Germinal center (tissue), 1 donor: ENCODE measurements at places on chromosomes 5 and 9.

DNA sequence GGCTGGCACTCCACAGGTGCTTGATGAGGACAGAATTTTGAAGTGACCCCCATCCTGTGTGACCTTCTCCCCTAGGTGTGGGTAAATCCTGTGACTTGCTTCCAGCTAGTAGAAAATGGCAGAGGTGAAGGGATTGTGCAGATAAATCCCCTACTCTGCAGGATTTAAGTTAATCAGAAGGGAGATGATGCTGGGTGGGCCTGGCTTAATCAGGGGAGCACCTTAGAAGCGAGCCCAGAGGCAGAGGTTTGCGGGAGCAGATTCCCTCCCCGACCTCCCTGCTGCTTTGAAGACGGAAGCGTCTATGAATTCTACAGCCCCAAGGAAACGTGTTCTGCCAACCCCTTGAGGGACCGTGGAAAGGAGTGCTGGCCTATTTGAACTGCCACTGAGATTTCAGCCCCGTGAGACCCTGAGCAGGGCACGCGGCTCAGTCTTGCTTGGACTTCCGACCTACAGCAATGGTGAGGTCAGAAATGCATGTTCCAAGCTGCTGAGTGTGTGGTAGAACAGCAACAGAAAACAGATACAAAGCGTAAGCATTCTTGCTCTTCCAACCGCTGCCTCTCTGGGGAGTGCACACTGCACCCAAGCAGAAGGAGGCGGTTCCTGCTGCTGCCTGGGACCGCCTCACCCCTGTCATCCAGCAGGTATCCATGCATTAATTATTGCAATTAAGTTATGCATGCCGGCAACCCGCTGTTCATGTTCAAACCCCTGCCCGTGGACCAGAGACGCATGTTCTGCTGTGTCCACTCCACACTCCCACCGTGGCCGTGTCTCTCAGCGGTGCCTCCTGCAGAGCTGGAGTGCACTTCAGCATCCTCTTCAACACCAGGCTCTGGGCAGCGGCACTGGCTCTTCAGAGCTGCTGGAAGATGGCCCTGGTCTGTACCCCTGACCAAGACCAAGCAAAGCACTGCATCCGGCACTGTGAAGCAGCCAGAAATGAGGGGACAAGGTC, 54.6 kb upstream of the RXRA start:
- DNase-seq: no peak

DNA sequence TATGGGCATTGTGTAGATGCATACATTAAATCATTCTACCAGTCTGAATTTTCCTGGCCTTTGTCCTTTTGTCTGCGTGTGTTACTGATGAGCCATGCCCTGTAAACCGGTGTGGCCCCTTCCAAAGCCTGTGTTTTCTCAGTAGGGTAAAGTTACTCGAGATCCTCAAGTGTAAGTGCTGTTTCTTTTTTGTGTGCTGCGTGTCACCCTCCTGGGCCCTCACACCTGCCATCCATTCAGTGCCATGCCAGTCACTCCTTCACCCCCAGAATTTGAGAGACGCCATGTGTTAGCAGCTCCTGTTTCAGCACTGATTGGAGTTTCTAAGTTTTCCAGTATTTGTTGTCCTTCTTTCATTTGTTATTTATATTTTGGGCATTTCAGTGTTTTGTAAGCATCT, 288.2 kb downstream of the FANCC start:
- DNase-seq: no peak

- DNase-seq: no peak
These were observed 7.7 kb downstream of the MAPK9 start for GRCh38 chr5:180284149-180284548.

- DNase-seq: no peak
These were observed 120.7 kb upstream of the PAPPA start for GRCh38 chr9:116032683-116033440.

DNA sequence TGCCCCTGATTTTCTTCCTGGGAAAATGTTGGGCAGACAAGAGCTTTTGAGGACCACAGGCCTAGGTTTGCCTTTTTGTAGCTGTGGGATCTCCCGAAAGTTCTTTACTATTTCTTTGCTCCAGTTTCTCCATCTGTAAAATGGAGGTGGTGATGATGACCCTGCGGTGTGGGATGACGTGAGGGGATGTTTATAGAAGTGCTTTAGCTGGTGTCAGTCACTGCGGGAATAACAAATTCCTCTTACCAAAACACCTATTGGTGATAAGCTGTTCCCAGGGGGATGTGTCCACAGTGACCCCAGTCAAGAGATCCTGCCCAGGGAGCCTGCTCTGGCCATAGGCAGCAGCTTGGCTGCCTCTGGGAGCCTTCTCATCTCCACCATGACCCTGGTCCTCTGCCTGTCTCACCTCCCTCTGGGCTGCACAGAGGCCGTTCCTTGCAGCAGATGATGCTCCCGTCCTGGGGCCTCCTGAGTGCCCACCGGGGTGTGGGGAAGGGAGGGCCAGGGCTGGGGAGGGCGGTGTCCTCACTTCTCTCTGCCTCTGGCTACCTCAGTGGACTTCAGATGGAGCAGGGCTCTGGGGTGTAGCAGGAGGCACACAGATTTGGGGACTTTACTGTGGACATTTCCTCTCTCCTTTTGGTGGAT, 77.2 kb downstream of the COL15A1 start:
- no peak for DNase-seq

DNA sequence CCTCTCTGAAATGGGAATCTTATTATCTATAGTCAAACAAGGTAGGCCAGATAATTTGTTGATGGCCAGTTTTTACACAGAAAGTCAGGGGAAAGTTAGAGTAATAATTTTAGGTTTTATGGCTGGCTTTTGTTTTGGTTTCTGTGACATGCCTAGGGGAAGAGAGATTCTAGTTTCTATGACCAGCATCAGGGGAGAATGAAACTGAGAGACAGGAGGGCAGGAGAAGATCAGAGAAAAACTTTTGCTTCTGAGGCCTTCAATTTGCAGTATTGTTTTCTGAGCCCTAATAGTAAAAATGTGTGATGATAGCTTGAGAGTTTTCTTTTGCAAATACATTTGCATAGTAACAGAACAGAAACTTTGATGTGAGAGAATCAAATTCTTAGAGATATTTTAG, 564.3 kb downstream of the ZNF608 start:
- no peak for DNase-seq

DNA sequence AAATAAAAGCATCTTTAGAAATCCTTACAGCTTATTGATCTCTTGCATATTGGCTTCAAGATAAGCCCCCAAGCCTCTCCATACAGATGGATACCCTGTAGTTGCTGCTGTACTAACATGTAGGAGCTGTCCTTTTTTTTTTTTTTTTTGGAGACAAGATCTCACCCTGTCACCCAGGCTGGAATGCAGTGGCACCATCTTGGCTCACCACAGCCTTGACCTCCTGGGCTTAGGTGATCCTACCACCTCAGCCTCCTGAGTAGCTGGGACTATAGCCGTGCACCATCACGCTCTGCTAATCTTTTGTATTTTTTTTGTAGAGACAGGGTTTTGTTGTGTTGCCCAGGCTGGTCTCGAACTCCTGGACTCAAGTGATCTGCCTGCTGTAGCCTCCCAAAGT, 35.4 kb downstream of the SNX30 start:
- DNase-seq: no peak

DNA sequence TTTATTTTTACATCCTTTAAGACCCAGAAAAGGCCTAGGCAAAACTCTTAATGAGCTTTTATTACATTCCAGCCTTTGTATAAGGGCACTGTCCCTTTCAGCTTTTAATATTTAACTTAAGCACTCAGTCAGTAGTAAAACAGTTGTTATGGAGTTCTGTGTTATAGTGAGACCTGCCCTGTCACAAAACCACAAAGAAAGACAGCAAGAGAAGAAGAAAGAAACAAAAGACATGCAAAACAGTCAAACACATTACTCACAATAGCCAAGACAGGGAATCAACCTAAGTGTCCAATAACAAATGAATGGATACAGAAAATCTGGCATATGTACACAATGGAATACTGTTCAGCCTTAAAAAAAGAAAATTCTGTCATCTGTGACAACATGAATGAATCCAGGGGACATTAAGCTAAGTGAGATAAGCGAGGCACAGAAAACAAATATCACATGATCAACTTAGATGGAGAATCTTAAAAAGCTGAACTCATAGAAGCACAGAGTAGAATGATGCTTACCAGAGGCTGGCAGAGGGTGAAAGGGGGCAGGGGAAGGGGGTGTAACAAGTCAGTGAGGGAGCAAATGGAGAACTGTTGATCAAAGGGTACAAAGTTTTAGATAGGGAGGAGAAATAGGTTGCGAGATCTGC, 63.8 kb upstream of the CCNG1 start:
- no peak for DNase-seq

DNA sequence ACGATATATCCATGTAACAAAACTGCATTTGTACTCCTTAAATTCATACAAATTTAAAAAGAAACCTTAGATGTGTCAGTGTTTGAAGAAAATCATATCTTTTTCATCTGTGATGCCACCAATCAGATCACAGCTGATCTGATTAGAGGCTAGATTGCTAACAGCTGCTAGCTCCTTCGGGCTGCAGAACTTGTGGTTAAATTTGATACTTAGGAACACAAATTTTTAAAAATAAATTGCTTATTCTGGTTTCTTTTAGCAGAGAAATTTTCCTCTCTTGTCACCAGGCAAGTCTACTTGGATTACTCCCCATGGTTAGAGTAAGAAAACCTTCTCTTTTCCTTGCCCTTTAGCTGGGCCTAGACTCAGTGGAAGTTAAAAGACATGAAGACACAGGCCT, 94.6 kb upstream of the RANBP6 start:
- DNase-seq: no peak

GRCh38 chr9:115013998-115014397, 83.6 kb upstream of the TNFSF8 start:
- peak; percentile 80 for DNase-seq

DNA sequence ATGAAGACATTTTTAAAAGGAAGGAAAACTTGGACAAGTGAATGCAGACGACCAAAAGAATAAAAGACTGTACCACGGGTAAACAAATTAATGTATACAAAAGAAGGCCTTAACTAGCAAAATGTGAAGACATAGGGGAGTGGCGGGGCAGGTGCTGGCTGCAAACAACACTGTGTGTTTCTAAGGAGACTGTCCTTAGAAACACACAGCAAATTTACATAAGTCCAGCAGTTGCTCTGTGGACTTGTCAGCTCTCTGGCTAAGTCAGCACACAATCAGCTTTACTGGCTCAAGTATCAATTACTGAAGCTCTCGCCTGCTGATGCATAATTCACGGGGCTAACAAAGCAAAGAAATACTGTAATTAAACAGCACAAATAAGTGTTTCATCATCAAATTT, 24.8 kb downstream of the PTBP3 start:
- no peak for DNase-seq

DNA sequence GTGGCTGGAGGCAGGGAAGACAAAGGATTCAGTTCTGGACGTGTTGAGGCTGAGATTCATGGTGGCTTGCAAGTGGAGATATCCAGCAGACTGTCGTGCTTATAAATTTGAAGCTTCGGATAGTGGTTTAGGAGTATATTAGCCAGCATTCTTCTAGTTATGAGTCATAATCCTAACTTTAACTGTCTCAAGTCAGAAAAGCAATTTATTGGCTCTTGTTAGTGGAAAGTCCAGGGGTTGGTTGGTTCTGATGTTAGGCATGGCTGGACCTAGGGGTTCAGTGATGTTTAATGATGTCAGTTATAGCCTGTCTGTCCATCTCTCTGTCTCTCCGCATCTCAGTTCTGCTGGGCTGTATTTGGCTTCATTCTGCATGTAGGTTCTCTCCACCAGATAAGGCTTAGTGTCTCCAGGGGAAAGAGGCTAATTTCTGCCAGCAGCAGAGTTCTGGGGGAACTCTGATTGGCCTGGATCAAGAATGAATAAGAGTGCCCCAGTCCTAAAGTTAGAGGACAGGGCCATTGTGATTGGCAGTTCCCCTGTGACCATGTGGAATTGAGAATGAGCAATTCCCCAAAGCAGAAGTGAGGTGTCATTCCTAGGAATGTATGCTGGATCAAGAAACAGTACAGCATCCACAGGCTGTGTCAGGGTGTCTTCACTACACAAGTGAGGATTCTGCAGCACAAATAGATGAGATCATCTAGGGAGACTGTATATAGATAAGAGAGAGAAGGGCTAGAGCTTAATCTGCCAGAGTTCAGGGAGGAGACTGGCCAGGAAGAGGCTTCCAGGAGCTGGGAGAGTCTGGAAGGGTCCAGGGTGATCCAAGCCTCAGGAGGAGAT, 72.9 kb upstream of the SHB start:
- no peak for DNase-seq

- no peak for DNase-seq
These were observed 389.4 kb downstream of the CTNND2 start for GRCh38 chr5:11514705-11515432.

DNA sequence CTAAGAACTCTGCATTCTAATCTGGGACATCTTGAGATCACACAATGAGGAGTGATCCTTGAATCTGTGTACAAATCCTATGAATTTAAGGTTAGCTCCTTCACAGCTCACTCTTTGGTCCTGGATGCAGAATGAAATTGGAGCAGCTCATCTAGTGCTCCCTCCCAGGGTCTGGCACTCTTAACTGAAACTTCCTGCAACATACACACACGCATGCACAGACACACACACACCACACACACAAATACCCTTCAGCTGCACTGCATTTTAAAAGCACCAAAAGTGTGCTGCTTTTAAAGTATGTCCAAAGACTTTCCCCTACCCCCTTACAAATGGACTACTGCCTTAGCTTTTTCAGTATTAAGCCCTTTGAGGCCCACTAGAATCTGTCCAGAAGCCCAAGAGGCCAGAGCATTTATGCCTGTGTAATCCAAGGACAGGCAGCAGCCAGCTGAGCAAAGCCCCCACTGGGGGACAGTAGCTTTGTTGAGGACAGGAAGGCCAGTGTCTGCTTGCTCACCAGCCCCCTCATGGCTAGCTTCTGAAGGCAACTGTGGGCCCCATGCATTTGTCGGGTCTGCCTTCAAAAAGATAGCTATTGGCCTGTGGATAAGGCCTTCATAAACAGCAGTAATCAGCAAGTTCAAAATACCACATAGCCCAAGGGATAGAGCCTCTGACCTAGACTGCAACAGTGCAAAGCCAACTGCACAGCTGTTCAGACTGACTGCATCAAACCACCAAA, 43.6 kb downstream of the CDO1 start:
- DNase-seq: no peak

DNA sequence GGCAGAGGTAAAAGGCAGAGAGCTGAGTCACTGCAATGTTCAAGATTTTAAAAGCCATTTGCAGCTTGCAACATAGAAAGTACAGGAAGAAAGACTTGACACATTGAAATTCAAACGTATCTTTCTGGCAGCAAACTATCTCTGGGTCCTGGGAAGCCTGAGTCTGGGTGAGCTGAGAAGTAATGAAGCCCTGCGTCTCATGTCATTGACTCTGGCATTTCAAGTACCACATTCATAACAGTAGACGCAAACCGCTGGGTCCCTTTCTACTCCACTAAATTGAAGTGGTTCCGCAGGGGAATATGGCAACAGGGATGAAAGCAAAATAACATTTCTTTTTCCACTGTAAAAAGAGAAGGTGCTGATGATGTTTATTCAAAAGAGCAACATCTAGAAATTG, 694.3 kb downstream of the BRINP1 start:
- no peak for DNase-seq

GRCh38 chr9:94852373-94852772, 125.9 kb downstream of the AOPEP start:
- no peak for DNase-seq
